ENCODE measurements at places on chromosomes 1 and 21. TPM values are rescaled to one million over a fixed set of nuclear protein-coding genes. Genes with fewer than 3 reads are reported as not detected.

GRCh38 chr1:47699492-47700235, 261.8 kb downstream of the FOXD2 start:
- DNase-seq: no peak

GRCh38 chr1:161171191-161171590, 5.0 kb downstream of the PPOX start:
- no peak for DNase-seq

GRCh38 chr1:54239035-54239383, 39.0 kb downstream of the MRPL37 start:
- no peak for DNase-seq

GRCh38 chr1:153535242-153536011, at the start of gene S100A6:
Gene S100A6 (minus strand): TSS chr1:153535991. CDS start chr1:153535339, 652 bp downstream.
- DNase-seq: no peak

- no peak for DNase-seq
These were observed 91.5 kb upstream of the VAV3 start for GRCh38 chr1:108056436-108056990.

- no peak for DNase-seq
These were observed 2.8 kb downstream of the HPDL start for GRCh38 chr1:45329445-45329844.

GRCh38 chr1:19438516-19439195, 46.7 kb downstream of the CAPZB start:
- no peak for DNase-seq

- DNase-seq: no peak
These were observed 72.1 kb upstream of the LHX8 start for GRCh38 chr1:75062111-75062510.

DNA sequence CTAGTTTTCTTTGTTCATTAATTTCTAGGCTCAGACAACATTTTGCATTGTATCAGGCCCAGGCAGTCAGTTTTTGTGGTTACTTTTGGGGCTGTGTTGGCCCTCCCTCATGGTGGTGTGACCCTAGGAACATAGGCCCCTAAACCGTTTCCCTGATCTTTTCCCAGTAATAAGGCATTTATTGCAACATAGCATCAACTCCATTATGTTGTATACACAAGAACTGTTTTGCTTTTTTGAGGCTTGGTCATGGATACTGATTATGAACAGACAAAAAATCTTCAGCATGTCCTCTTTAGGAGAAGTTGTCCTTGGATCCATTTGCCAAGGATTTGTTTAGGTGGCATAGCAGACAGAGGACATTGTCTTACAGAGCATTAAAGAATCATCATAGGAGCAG, 10.3 kb downstream of the B3GALT2 start:
- DNase-seq: no peak

DNA sequence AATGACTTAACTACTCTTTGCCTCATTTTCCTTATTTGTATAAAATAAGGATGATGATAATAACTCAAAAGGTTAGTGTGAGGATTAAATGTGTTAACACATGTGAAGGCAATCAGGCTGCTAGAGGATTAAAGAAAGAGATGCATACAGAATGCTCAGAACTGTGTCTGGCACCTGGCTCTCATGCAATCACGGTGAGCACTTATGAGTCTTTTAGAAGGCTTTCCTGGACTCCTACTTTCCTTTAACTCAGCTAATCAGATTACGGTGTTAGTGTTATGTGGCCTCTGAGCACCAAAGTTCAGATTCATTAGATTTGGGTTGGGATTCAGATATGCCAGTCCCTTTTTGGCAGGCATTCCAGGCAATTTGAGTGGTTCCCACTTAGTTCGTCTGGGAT, 311.6 kb upstream of the USP24 start:
- DNase-seq: no peak

GRCh38 chr21:25809013-25809412, 74.2 kb downstream of the GABPA start:
- DNase-seq: no peak

- DNase-seq: no peak
These were observed 135.3 kb upstream of the KCNK1 start for GRCh38 chr1:233478611-233479010.

GRCh38 chr1:12567288-12567819, 50.7 kb downstream of the DHRS3 start:
- no peak for DNase-seq

The FCRL1 gene
- 0.14 TPM for polyA plus RNA-seq

The SERTAD4 gene
- polyA plus RNA-seq: 3.3 TPM

The TRAF3IP3 gene
- polyA plus RNA-seq: 1.8 TPM

The SPOCD1 gene
- polyA plus RNA-seq: 0.62 TPM

The LMX1A gene
- polyA plus RNA-seq: not detected

The MROH7 gene
- polyA plus RNA-seq: 14.2 TPM

The HOOK1 gene
- 57.9 TPM for polyA plus RNA-seq

Measured in left renal cortex interstitium (tissue), 4 donors.